ENCODE measurements at places on chromosomes 2 and 18.

DNA sequence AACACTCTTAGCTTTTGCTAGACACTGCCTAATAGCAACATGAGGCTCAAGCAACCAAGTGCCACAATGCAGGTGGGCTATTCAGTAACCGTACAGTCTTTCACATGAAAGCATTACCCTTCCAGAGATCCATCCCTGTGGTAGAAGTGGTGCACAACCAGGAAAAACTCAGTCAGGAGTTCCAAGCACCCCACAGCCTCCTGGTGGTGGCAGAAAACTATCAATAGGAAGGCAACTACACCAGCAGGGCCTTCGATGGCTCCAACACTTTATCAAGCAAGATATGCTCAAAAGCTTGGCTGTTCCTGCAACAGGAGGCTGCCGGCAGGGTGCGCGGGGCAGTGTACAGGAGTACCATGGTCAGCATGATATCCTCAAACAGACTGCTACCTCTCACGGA, 176.1 kb upstream of the DLGAP1 start:
- DNase-seq: no peak

GRCh38 chr2:203758841-203759689, 52.6 kb downstream of the CD28 start:
- no peak for DNase-seq

GRCh38 chr2:10759151-10759714, 37.8 kb downstream of the ATP6V1C2 start:
- no peak for DNase-seq

DNA sequence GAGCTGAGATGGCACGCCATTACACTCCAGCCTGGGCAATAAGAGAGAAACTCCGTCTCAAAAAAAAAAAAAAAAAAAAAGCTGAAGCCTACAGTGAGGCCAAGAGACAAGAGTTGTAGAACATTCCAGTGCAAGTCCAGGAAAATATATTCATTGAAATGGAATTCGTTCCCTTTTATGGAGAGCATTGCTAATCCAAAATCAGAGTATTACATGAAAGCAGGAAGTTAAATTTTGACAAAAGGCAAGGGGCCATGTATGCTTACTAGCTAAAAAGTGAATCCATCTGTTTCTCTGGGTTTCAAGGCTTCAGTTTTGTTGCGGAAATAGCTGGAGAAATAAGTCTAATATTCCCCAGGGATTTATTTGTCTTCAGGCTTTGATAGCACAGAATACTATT, 471.7 kb downstream of the THSD7B start:
- DNase-seq: no peak

- no peak for DNase-seq
Observed at GRCh38 chr2:28975671-28976070, 5.4 kb upstream of the TOGARAM2 start.

DNA sequence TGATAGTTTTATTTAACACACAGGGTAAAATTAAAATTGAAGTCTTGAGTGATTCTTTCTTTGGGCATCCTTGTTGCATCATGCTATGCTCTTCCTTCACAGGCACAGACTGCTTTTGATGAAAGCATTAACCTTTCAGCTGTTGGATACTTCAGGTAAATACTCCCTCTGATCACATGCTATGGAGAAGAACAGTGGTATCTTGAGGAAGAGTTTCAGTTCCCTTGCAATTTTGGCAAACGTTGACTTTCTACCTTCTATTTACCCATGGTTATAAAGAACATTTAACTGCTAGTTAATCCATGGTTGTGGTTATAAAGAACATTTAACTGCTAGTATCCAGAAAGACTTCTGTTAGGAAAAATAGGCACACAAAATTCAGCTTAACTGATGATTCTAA, 75.7 kb downstream of the AOX1 start:
- no peak for DNase-seq

DNA sequence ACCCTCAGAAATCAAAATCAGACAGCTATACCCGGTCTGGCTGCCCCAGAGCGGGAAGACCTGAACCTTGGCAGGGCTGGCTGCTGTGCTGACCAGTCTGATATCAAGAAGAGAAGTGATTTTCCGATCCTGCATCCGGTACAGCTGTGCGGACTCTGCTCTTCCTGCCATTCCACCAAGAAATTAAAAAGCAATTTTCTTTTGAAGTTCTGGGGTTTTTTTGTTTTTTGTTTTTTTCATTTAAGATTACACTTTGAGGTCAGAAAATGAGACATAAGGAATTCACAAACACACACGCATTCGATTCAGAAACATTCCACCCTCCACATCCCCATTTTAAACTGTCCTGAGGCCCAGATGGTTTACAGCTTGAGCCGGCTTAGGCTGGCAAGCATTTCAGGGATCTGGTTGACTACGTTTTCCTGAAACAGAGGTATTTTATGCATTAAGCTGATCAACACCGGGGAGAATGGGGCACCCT, 156.5 kb downstream of the COL6A3 start:
- DNase-seq: no peak

DNA sequence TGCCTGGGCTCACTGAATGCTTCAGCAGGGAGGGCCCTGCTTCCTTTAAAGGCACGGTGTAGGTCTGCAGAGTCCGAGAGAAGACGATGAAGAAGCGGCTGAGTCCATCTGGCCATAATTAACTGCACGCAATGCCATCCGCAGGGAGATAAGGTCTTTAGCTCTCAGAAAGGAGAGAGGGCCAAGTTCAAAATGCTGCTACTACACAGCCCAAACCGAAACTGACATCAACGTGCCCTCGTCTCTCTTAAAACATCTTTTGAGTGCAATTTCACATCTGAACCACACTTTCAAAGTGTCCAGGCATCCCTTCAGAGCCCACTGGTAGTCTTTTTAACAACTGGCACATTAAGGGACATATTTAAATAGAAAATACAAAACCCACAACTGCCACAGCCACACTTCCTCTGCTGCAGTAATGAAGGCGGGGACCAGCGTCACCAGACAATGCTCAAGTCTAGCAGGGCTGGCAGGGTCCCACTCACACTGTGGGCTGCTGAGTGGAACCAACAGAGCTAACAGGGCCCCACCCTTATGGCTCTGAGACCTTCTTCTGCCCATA, 35.8 kb downstream of the ST3GAL5 start:
- peak; percentile 79 for DNase-seq

GRCh38 chr2:231212329-231212845, 14.0 kb downstream of the ARMC9 start:
- no peak for DNase-seq

Measured in CD4-positive, alpha-beta memory T cell (primary cell).